NCI-H748 treated with DMSO at 0.1 percent for 48 hours (cell line): ENCODE measurements at places on chromosomes 3 and 15.

GRCh38 chr3:51681453-51681852 lies 10.4 kb downstream of the TEX264 start:
- DNase-seq: no peak

GRCh38 chr3:14290631-14291385 lies 111.6 kb upstream of the SLC6A6 start:
- no peak for DNase-seq

- DNase-seq: no peak
Observed at GRCh38 chr3:48642605-48643004, 7.3 kb upstream of the SLC26A6 start.

GRCh38 chr15:56965231-56966013 lies 47.0 kb downstream of the TCF12 start:
- no peak for DNase-seq

- DNase-seq: no peak
Observed at GRCh38 chr3:186570941-186571643, 572 bp downstream of the DNAJB11 start.

GRCh38 chr3:81643721-81644120 lies 117.7 kb downstream of the GBE1 start:
- DNase-seq: peak; percentile 4

GRCh38 chr3:191802671-191803070 lies 341.7 kb downstream of the PYDC2 start:
- no peak for DNase-seq

- DNase-seq: no peak
Observed at GRCh38 chr15:53588773-53589172, 170.7 kb downstream of the WDR72 start.

DNA sequence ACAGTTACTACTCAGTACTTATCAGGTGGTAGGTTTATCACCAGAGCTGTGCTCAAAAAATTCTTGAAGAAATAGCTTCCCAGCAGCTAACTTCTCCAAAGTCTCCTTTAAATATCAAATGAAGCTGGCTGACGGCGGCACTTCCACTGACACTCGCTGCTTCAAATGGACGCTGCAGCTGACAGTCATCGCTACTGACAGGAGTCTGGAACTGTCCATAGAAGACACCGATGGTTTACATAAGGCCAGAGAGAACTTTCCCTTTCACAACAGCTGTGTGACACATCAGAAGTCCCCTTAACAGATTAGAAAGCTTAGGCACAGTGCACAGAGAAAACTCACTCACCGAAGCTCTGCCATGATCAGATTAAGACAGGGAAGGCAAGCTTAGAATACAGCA lies 270.2 kb downstream of the SHOX2 start:
- no peak for DNase-seq

GRCh38 chr15:83595191-83595590 lies 58.7 kb upstream of the ADAMTSL3 start:
- no peak for DNase-seq

- DNase-seq: no peak
Observed at GRCh38 chr15:90039996-90040395, 38.9 kb downstream of the ZNF710 start.

DNA sequence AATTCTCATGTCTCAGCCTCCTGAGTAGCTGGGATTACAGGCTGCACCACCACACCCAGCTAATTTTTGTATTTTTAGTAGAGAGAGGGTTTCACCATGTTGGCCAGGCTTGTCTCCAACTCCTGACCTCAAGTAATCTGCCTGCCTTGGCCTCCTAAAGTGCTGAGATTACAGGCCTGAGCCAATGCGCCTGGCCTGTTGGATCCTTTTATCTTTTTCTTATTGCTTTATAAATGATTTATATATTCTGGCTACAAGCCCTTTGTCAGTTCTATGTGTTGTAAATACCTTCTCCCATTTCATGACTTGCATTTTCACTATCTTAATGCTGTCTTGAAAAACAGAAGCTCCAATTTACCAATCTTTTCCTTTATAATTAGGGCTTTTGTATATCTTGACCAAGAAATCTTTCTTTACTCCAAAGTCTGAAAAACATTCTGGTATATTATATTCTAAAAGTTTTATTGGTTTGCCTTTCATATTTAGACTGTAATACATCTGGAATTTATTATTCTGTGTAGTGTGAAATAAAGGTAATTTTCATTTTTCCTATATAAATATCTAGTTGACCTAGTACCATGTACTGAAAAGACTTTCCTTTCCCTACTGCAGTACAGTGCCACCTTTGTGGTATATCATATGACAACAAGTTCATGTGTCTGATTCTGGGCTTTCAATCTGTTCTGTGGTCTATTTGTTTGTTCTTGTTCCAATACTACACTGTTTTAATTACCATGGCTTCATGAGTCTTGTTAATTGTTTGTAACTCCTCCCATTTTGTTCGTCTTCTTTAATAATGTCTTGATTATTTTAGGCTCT lies 52.9 kb upstream of the RNU6-1 start:
- DNase-seq: no peak

DNA sequence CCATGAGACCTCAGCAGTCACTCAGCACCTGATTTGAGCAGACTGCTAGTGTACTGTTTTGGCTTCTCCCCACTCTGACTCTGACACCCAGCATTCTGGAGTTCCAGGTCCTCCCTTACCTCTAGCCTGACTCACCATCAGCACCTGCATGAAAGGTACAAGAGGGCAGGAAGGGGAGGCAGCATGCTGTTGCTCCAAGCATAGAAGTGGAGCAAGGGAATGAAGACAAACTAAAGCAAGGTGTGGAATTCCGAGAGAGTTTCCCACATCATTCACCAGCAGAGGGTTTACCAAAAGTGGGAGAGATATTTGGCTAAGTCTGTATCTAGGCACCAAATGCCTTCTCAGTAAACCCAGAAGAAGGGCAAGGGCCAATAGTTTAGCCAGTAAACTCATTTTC lies 21.3 kb downstream of the HEXA start:
- no peak for DNase-seq

DNA sequence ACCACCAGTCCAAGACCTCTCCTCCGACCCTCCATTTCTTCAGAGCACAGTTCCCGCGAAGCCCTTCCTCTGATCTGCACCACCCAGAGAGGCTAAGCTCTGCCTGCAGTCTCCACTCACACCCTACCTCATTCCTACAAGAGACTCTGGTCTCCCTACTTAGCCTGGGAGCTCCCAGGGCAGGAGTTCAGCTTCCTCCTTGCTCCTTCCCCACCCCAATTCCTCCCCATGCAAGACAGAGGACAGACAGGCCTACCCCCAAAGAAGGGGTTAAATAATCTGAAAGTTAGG lies 12.6 kb upstream of the VIPR1 start:
- no peak for DNase-seq

- DNase-seq: no peak
Observed at GRCh38 chr3:137174514-137174913, 216.7 kb downstream of the IL20RB start.

DNA sequence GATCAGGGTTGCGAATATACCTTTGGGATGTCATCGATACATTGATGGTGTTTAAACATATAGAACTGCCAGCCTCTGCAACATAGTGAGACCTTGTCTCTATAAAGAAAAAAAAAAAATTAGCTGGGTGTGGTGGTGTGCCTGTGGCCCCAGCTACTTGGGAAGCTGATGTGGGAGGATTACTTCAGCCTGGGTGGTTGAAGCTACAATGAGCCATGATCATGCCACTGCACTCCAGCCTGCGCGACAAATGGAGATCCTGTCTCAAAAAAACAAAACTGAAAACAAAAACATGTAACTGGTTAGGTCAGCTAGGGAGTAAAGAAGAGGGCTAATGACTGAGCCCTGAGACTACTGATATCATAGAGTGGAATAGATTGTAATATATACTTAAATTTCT lies 30.7 kb upstream of the MGA start:
- DNase-seq: no peak
